ENCODE measurements at places on chromosomes 5 and 9.

DNA sequence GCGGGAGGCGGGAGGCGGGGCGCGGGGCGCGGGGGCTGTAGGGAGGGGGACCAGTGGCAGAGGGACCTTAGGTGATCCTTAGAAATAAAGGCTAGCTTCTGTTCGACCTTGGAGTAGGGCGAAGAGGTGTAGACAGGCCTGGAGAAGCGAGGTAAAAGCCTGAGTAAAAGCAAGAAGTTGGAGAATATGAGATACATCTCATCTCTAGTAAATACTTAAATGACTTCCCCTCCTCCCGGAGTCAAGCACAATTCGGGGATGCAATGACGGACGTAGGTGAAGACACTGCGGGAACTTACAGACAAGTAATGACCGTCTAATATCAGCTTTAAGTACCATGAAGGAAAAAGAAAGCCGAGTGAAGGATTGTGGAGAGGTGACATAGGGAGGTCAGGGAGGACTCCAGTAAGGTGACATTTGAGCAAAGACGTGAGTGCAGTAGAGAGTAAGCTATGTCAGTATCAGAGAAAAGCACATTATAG lies 466 bp downstream of the SMC2 start:
- no peak for DNase-seq

DNA sequence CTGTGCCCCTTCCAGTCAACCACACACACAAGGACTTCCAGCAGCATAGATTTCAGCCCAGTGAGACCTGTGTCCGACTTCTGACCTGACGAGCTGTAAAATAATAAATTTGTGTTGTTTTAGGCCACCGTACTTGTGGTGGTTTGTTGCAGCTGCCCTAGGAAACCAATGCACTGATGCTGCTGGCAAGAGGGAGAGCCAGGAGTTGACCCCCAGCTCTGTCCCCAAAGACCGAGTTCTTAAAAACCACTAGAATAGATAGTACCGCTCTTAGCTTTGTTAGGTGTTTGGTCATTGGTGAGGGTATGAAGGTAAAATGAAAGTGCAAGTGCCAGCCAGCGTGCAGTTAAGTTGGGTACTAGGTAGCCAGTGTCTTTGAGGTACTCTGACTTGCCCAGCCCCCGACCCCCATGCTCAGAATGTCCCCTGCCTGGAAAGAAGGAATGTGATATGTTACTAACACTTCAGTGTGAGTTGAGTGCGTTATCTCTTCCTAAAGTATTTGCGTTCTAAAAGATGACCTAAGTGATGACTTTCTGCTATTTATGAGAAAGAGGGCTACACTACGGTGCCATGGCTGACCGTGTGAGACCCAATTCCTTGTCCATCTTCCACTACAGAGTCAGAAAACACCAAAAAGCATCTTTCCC lies 185.6 kb downstream of the AOPEP start:
- no peak for DNase-seq

- DNase-seq: no peak
Observed at GRCh38 chr9:99947395-99947794, 40.9 kb downstream of the STX17 start.

GRCh38 chr9:97366476-97366875 lies 45.4 kb upstream of the TDRD7 start:
- no peak for DNase-seq

GRCh38 chr5:66224274-66224673 lies 80.2 kb downstream of the SREK1 start:
- no peak for DNase-seq

- DNase-seq: no peak
Observed at GRCh38 chr9:133366435-133366834, 9.4 kb downstream of the SURF4 start.
